Hematopoietic multipotent progenitor cell treated with erythropoietin and hydrocortisone succinate and interleukin-3 and kit ligand, for 4 days (in vitro differentiated cells): ENCODE measurements at places on chromosomes 6 and 20.
A peak's percentile ranks its signal among the peaks of the same experiment; 100 is the strongest.

GRCh38 chr20:37218976-37219375 lies 39.6 kb upstream of the MROH8 start:
- DNase-seq = no peak

GRCh38 chr6:170012037-170012330 lies 260.6 kb downstream of the ERMARD start:
- no peak for DNase-seq

- DNase-seq = no peak
Measured at GRCh38 chr6:72374857-72375256, 247.0 kb upstream of the KCNQ5 start.

DNA sequence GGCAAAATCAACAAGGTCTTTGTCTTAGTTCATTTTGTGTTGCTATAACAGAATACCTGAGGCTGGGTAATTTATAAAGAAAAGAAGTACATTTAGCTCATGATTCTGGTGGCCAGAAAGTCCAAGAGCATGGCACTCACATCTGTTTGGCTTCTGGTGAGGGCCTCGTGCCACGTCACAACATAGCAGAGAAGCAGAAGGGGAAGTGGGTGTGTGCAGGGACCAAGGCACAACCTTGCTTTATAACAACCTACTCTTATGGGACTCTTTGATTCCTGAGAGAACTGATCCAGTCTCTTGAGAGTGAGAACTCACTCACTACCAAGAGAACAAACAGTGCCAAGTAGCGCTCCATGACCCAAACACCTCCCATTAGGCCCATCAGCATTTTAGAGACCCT lies 25.4 kb downstream of the GABRR2 start:
- DNase-seq = no peak

GRCh38 chr6:138005846-138006245 lies 101.4 kb downstream of the PERP start:
- DNase-seq = no peak

DNA sequence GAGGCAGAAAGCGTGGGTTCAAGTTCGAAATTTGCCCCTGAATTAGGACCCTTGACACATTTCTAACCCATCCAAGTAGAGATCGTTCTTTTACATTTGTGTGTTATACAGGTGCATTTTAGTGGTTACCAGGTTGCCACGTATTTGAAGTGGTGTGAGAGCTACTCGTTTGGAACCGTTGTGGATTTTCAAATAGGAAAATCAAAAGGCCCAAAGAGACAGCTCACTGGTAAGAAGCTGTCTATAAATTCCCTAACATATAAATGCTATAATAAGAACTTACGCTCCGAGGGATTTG lies 1.6 kb upstream of the REV3L start:
- peak; percentile 29 for DNase-seq

DNA sequence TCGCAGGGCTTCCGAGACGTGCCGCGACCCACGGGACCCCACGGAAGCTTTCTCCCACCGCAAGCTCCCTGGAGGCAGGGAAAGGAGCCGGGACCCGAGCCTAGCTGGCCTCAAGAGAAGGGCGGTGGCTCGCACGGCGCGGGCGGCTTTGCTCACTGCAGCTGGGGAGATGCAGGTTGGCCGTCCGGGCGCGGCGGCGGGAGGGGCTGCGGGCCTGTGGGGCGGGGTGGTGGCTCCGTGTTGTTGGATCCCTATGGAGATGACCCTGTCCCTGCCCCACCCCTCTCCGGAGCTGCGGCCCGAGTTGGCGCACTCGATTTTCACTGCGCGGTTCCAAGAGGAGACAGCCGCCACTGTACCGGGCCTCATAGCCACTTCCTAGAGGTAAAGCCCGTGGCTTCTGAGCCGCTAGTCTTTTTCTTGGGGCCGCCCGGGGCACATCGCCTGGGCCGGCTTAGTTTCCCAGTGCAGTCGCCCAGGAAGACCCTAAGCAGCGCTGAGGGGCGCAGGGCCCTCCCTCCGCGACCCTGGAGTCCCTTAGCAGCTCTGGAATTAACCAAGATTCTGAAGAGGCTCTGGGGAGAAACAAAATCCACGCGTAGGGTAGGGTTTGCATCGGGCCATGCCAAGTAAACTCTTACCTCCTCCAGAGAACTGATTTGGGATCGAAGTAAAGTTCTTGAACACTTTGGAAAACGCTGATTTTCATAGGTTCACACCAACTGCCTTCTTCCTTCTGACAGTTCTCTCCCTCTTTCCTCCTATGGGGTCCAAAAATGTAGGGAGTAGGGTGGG lies at the start of gene ECT2L:
Gene ECT2L (plus strand): TSS at position 279 of the 795 bp plus-strand sequence. CDS start 17,188 bp downstream, outside the sequence.
- peak; percentile 47 for DNase-seq

- no peak for DNase-seq
Measured at GRCh38 chr20:10679269-10679668, 5.5 kb upstream of the JAG1 start.

DNA sequence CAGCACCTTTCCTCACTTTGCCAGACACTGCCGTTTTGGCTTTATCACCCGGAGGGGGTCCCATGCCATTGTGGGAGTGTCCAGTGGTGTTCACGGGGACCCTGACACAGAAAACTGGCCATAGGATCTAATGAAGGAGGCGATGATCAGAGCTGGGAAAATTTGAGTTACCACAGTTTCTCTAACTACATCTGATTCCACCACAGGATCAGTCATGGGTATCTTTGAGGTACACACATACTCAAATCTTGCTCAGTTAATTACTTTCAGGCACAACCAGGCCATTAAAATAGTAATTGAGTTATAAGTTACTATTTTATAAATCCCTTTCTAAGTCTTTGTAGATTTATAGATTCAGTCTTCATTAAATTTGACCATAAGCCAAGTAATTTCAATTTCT lies 215.1 kb downstream of the PRL start:
- no peak for DNase-seq

- peak; percentile 11 for DNase-seq
Measured at GRCh38 chr20:34389206-34389953, 26.3 kb downstream of the ITCH start.

DNA sequence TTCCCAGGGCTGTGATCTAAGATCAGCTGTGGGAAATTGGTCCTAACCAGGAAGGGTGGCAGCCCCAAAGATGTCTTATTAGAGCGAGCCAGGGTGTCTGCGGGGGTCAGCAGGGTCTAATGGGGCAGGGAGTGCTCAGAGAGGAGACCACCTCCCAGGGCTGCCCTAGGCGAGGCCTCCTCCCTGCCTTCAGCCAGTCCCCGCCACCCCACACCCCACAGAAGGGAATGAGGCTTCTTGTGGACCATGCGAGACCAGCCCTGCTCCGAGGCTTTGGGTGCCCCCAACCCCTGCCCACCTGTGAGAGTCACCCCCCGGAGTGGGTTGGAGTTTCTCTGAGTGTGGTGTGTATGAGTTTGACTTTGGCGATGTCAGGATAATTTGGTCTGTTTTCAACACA lies 37.8 kb downstream of the SYNJ2 start:
- DNase-seq = no peak

GRCh38 chr6:107264357-107264840 lies 149.1 kb upstream of the BEND3 start:
- DNase-seq = no peak

- no peak for DNase-seq
Measured at GRCh38 chr6:22613051-22613450, 43.7 kb downstream of the HDGFL1 start.

GRCh38 chr6:40916845-40917244 lies 122.2 kb downstream of the UNC5CL start:
- no peak for DNase-seq

- DNase-seq = no peak
Measured at GRCh38 chr20:50592282-50593004, 82.3 kb downstream of the PTPN1 start.

DNA sequence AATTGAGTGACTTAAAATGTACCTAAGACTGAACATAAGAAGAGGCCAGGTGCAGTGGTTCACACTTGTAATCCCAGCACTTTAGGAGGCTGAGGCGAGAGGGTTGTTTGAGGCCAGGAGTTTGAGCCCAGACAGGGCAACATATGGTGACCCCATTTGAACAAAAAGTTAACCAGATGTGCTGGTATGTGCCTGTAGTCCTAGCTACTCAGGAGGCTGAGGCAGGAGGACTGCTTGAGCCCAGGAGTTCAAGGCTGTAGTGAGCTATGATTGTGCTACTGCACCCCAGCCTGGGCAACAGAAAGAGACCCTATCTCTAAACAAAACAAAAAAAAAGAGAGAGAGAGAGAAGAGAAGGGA lies 10.1 kb upstream of the PAQR8 start:
- no peak for DNase-seq

DNA sequence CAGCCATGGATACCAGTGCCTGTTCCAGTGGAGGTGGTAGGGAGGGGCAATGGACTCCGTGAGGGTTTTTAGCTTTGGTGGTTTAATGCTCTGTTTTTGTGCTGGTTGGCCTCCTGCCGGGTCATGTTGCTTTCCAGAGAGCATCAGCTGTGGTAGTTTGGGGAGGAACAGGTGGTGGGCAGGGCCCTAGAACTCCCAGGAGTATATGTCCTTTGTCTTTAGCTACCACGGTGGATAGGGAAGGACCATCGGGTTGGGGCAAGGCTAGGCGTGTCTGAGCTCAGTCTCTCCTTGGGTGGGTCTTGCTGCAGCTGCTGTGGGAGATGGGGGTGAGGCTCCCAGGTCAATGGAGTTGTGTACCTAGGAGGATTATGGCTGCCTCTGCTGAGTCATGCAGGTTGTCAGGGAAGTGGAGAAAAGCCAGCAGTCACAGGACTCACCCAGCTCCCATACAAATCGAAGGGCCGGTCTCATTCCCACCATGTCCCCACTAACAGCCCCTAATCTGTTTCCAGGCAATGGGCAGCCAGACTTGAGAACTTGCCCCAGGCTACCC lies 38.9 kb downstream of the MRAP2 start:
- DNase-seq = no peak

- DNase-seq = no peak
Measured at GRCh38 chr20:24494460-24494920, 25.1 kb downstream of the SYNDIG1 start.

GRCh38 chr20:32199006-32199405 lies 8.5 kb downstream of the PLAGL2 start:
- no peak for DNase-seq

DNA sequence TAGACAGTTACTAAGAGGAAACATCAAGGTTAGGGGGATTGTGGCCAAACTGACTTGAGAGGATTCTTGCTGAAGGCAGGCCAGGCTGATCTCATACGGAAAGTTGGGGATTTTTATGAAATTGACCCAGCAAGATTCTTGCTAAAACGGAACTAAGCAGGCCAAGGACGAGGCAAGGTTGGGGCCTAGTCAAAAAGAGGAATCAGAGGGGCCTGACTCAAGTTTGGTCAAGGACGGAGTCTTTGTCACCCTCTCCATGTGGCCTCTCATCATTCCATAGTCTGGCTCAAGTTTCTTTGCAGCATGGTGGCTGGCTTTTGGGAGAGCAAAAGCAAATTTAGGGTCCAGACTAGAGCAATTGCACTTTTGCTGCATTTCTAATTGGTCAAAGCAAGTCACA lies 7.9 kb upstream of the HECA start:
- no peak for DNase-seq

DNA sequence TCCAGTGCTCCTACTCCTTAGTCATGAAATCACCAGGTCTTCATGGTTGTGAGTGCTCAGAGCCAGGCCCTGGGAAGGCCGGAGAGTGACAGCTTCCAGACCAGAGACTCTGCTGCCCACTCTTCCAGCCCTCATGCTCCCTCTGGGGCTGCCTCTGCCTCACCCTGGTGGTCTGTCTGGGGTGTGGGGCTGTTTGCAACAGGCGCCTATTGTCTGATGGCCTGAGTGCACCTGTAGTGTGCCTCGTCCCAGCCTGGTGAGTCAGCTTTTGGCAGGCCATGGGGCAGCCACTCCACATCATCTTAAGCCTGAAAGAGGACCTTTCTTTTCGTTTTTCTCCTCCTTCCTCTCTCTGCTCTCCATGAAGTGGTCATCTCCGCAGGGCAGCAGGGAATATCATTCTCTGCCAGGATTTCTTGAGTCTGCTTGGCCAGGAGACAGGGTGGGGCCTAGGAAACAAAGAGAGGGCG lies 173.8 kb downstream of the VEGFA start:
- no peak for DNase-seq

DNA sequence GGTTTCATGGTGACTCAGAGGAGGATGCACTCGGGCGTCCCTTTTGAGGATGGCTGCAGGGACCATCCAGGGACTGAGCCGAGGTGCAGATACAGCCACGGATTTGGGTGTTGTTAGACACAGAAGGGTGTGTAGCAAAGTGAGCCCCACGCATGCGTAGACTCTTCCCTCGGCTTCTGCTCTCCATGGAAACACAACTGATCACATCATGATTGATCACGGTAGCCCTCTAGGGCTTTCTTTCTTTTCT lies 606 bp upstream of the ULBP1 start:
- no peak for DNase-seq

- peak; percentile 39 for DNase-seq
Measured at GRCh38 chr6:111606620-111607115, 990 bp upstream of the TRAF3IP2 start.

- no peak for DNase-seq
Measured at GRCh38 chr20:57482796-57483195, 42.1 kb downstream of the CTCFL start.

DNA sequence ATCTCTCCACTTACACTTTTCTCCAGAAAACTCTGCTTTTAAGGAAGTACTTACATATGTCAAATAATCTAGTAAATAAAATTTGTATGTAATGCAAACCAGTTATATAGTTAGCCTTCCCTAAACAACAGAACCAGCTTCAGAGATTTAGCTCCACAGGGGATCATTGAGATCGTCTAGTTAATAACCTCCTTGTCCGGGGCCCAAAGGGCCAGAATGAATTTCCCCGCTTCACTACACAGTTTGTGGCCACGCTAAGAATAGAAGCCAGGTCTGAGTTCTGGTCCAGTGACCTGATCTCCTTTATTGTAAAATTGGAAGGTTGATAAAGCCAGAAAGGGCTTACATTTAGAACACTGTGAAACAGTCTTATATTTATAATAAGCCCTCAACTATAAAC lies 245.2 kb downstream of the TPBG start:
- no peak for DNase-seq

DNA sequence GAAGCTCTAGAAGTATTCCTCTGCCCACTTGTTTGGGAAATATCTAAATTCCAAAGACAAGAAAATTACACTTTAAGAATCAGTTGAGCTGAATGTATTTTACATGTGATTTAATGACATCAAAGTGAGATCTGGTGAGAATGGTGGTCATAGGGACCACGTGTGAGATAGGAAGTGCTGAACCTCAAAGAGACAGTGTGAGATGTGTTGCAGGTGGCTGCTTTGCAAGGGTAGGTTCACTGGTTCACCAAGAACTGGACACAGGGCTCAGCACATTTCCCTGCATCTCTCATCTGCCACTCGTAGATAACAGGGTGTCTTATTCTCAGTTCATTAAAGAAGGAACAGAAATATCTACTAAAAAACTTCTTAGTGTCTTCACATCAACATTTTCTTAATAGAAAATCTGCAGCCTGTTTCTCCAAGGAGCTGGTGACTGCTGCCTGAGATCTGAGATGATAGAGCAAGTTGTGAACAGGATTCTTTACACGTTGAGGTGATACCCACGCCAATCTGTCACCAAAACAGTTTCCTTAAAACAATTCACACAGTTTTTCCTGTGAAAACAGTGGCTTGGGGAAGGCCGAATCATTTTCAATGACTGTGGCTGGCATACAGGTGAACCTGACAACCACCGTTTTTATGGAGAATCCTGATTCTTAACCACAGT lies 7.2 kb downstream of the CCR6 start:
- no peak for DNase-seq

GRCh38 chr6:20583444-20583800 lies 49.2 kb downstream of the CDKAL1 start:
- no peak for DNase-seq
